ENCODE measurements at places on chromosomes 3 and 15.

- DNase-seq: no peak
Measured at GRCh38 chr3:66795365-66795764, 202.7 kb upstream of the KBTBD8 start.

DNA sequence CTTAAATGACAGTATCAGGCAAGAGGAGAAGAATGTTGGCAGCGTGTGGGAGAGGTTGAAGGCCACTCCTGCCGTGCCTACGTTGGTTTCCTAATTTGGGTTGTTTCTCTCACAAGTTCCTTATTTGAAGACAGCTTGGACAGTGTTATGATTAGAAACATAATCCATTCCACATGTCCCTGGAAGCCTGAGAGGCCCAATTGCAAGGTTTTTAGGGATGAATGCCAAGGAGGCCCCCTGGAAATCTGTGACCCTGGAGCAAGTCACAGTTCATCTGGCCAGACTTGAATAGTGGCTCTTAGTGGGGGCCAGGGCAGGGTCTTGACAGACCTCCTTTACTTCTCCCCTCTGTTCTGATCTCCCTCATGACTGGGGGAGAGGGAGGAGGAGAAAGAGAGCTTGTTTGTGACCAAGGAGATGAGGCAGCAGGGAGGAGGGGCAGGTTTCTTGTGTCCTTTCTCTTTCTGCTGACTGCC is 584.4 kb upstream of the TBL1XR1 start:
- no peak for DNase-seq

DNA sequence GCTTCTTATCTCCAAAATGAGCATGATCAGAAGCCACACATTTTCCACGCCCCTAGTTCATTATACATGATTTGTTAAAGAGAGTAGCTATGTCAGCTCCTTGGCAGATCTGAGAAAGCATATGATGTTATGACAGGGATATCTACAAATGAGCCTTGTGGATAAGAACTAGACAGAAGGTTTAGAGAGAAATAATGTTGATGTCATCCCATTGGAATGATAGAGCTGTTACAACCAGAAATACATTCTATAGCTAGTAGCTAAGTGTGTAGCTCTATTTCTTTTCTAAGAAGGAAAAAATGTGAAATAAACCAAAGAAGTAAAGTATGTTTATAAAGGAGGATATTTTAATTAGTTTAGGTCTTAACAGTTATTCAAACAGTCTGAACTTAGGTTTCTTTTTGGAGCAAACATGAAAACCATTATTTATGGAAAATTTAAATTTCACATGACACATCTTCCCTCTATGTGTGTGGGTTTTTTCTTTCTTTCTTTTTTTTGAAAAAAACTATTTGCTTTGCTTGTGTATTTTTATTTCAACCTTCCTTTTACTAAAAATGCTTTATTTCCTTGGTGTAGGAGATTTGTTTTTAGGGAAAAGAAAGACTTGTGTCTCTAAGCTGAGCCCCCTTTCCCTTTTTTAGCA is 167.7 kb downstream of the GHSR start:
- DNase-seq: no peak

GRCh38 chr3:48845170-48845569 is 2.5 kb downstream of the PRKAR2A start:
- DNase-seq: no peak

DNA sequence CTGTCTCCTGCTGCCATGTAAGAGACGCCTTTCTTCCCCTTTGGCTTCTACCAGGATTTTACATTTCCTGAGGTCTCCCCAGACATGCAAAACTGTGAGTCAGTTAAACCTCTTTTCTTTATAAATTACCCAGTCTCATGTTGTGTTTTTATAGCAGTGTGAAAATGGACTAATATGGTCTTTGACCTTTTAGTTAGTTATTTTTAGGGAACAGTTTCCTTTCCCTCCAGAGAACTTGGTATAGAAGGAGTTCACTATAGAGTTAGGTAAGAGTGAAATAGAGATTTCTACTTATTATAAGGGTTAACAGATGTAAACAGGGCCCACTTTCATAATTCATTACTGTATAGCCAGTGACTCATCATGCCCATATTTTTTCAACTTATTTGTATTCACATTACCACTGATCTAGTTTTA is 170.9 kb downstream of the UNC13C start:
- no peak for DNase-seq

- no peak for DNase-seq
Measured at GRCh38 chr15:57537072-57537471, 54.6 kb upstream of the MYZAP start.

GRCh38 chr3:188339410-188340295 is 185.7 kb downstream of the LPP start:
- no peak for DNase-seq

- no peak for DNase-seq
Measured at GRCh38 chr15:101201411-101202174, 50.3 kb downstream of the CHSY1 start.

DNA sequence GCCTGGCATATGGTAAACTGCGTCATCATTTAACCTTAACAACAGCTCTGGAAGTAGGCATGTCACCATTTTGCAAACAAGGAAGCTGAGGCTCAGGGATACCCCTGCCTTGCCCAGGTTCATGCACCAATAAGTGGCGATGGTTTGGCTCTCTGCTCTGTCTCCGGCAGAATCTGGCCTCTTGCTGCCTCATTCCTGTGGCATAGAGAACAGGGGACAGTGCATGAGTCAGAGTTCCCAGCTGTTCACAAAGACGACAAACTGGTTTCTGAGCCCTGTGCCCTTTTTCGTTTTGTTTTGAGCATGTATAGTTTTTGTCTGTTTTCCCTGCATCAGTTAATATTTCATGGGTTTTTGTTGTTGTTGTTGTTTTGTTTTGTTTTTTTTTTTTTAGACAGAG is 236.8 kb downstream of the OPA1 start:
- DNase-seq: no peak

GRCh38 chr15:59237924-59238331 is 31.3 kb downstream of the LDHAL6B start:
- no peak for DNase-seq

- DNase-seq: no peak
Measured at GRCh38 chr15:29452881-29453731, 183.5 kb upstream of the NSMCE3 start.

DNA sequence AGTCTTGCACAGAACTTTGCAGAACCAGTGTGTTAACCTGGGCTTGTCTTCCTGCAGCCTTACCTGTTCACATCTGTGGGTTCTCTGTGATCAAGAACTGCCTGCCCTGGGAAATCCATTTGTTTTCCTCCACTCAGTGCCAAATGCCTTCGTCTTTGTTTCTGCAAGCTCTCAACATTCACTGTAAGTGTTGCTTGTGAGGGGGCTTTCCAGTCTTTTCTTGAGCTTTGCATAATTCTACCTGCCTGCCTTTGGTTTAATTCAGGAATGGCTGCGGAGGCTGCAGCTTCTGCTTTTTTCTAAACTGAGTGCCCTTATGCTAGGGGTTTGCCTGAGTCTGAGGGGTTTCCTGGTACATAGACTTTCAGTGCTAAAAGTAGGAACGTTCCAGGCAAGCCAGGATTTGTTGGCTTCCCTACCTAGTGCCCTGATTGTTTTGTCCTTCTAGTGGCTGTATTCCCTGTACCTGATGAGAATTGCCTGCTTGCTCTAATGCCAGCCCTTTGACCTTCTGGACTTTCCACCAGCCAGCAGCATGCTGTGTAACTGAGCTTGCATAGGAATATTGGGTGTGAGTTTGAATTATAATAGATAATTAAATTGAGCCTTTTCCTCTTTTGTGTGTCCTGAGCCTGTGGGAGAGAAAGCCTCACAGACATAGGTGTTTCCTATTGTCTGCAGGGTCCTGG is 96.6 kb upstream of the CLSTN2 start:
- no peak for DNase-seq

DNA sequence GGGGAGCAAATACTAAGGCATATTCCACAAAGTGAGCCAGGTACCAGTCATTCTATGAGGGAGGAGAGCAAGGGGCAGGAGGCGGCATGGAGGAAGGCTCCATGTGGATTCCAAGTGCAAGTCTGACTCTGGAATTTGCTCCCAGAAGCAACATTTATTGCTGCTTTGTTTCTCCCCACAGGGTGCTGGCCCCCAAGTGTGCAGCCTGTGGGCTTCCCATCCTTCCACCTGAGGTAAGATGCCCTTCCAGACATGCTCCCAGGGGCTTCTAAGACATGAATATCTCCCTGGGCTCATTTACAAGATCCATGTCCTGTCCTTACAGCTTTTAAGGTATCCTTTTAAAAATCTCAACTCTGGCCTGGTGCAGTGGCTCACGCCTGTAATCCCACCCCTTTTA is 15.9 kb upstream of the SACM1L start:
- no peak for DNase-seq

DNA sequence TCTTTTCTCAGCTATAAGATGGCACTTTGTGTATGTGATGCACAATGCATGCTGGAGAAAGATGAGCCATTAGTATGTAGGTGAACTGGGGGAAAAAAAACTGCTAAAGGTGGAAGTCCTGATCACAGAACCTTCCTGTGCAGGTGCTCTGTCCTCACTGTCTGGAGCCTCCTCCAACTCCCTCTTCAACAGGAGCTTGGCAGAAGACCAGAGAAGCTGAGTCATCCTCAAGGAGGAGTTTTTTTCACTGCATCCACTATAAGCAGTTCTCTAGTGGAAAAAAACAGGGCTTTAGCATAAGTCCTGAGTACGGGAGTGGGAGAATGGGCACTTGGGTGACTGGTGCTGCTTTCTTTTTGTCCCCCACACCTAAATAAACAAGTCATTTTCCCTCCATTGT is 168.4 kb upstream of the CADPS start:
- no peak for DNase-seq

- DNase-seq: no peak
Measured at GRCh38 chr15:98174286-98174685, 213.8 kb downstream of the ARRDC4 start.

- DNase-seq: no peak
Measured at GRCh38 chr3:160001148-160001760, 12.6 kb downstream of the IL12A start.

GRCh38 chr3:112619295-112619694 is 21.6 kb downstream of the CCDC80 start:
- no peak for DNase-seq

DNA sequence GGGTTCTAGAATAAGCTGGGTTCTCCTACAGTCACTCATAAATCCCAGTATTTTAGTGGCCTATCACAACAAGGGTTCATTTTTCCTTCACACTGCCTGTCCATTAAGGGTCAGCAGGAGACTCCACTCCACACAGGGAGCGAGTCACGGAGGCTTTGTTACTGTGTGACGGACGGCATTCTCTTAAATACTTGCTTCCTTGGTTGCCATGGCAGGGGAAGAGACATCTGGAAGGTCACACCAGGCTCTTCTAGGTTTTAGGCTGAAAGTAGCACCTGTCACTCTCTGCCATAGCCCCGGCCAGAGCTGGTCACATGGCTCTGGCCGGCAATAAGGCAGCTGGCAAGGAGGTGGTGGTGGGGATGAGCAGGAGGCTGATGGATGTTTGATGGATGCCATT is 89.4 kb upstream of the ANKRD34C start:
- DNase-seq: no peak

DNA sequence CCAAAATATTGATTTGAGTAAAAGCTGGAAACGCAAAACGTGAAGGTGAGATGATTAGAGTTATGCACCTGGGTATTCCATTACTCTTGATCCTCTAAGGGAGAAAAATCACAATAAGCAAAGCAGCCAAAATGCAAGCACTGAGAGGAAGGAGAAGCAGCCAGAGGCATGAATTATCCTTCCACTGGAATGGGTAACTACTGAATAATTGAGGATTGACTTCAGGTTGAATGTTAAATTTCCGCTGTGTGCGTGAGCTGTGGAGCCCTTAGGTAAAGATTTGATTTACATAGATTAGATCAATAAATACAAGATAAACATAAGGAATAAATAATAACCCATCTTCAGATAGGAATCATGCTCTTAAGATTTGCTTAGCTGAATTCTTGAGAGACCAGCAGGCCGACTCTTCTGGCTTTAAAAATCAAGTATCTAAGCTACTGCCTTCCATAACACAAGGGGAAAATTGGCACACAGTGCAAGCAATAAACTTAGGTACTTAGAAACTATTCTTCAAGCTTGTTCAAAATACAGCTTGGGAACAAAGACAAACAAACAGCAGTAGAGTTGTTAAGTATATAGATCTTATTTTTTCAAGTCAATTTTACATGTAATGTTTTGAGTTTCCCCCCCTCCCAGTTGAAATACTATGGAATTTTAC is 1459.5 kb downstream of the ZPLD1 start:
- DNase-seq: no peak

DNA sequence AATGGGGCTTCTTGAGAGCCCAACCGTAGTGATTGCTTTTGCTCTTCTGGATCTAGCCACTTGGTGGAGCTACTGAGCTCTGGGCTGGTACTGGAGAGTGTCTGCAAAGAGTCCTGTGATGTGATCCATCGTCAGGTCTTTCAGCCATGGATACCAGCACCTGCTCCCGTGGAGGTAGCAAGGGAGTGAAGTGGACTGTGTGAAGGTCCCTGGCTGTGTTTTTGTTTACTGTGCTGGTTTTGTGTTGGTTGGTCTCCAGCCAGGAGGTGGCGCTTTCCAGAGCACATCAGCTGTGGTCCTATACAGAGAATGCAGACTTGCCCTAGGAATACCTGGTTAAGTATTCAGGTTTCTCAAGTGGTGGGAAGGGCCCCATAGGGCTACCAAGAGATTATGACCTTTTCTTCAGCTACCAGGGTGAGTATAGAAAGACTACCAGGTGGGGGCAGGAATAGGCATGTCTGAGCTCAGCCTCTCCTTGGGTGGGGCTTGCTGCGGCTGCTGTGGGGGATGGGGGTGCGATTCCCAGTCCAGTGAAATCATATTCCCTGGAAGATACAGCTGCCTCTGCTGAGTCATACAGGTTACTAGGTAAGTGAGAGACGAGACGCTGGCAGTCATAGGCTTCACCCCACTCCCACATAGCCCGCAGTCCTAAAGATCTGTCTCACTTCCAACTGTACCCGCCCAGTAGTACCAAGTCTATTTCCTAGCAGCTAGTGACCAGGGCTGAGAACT is 733.7 kb downstream of the ZNF385D start:
- DNase-seq: no peak

GRCh38 chr3:63855333-63855940 is 8.2 kb downstream of the THOC7 start:
- DNase-seq: no peak

DNA sequence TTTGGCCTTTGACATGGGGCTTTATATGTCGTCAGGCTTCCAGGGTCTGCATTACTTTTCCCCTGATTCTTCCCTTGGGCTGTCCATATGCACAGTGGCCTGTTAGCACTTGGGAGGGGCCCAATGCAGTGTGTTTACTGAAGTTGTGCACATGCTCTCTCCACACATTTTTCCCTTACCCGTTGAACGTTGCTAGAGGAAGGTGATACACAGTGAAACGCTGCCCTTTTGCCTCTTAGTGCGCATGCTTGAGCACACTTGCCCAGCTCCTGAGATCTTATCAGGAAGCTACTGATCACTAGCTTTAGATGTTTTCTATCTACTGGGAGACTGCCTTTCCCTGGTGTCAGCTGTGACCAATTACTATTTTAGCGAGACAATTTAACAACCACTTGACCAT is 1198.0 kb downstream of the ROBO1 start:
- no peak for DNase-seq

DNA sequence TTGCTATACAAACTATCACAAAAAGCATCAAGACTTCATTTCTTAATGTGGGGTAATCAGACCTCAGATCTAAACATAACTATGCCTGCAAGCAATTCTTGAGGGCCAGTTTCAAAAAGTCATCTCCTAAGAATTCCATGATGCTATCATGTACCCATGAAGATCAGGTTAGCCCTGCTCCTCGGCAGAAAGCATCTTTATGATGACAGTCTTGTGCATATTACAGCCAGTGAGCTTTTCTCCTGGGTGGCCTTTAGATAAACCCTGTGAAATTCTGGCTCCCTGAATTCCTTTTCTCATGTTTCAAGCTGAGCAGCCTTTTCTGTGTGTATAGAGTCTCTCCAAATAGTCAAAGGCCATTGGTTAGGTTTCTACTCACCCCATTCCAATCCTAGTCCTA is 201.9 kb upstream of the MCTP2 start:
- no peak for DNase-seq
